Activated CD4-positive, alpha-beta T cell treated with anti-CD3 and anti-CD28 coated beads, Interleukin-2, amount 10 ng/mL, durations not matched to agents 7 days and 5 days (primary cell): ENCODE measurements at places on chromosomes 3 and 15.

GRCh38 chr3:25438791-25439555, 10.9 kb downstream of the RARB start:
- no peak overlapping the region for H3K27ac ChIP-seq
- no peak for DNase-seq
- H3K27me3 ChIP-seq, result no peaks in the 10 kb centered on the region
- H3K36me3 ChIP-seq, result no peaks in the 10 kb centered on the region
- H3K4me1 ChIP-seq, result no peaks in the 10 kb centered on the region

DNA sequence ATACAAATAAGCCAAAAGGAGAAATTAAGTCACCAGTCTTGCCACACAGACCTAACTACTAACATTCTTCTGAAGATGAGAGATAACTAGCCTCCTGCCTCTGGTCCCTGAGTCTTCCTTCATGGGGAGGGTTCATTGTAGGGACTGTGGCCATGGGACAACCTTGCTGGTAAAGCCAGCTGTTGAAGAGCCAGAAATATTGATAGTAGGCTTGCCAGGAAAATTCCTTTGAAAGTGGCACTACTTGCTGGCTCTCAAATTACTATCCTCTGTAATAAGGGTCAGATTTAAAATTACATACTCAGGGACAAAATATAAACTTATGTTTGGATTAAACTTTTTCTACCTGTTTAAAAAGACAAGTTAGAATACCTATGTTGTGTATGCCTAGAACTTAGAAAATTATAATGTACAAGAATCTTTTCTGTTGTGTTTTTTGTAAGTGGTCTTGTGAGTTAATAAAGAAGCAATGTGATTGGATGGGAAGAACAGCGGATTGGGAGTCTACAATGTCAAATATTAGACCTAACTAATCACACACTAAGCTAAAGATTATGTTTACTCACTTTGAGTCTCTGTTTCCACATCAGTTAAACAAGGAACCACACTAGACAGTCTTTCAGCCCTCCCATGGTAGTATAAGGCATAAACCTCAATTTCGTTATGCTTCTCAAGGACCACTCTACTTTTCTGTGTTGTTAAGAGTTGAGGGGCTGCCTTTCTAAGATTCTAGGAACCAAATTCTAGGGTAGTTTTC, 60.0 kb upstream of the TRIM71 start:
- H3K4me1 ChIP-seq, result peaks cover 16% of the 10 kb centered on the region
- H3K4me3 ChIP-seq, result no peak overlapping the region
- no peak overlapping the region for H3K27ac ChIP-seq
- no peaks in the 10 kb centered on the region for H3K27me3 ChIP-seq

GRCh38 chr3:71955240-71956068, 170.5 kb upstream of the PROK2 start:
- H3K4me3 ChIP-seq, result no peak overlapping the region
- H3K36me3 ChIP-seq, result no peaks in the 10 kb centered on the region
- H3K27ac ChIP-seq, result no peak overlapping the region
- peaks cover 41% of the 10 kb centered on the region for H3K4me1 ChIP-seq
- H3K27me3 ChIP-seq, result no peaks in the 10 kb centered on the region
- peak; percentile 10 for DNase-seq

GRCh38 chr3:50226888-50227389, 9.1 kb upstream of the GNAI2 start:
- peak overlapping the region; percentile 91 for H3K27ac ChIP-seq
- H3K36me3 ChIP-seq, result no peaks in the 10 kb centered on the region
- H3K4me1 ChIP-seq, result peaks cover 35% of the 10 kb centered on the region
- peaks cover 10% of the 10 kb centered on the region for H3K27me3 ChIP-seq
- peak overlapping the region; percentile 82 for H3K4me3 ChIP-seq
- DNase-seq, result peak; percentile 43

- no peak for DNase-seq
- H3K27ac ChIP-seq, result no peak overlapping the region
- no peaks in the 10 kb centered on the region for H3K27me3 ChIP-seq
- no peak overlapping the region for H3K4me3 ChIP-seq
- H3K4me1 ChIP-seq, result peaks cover 6% of the 10 kb centered on the region
- peaks cover 8% of the 10 kb centered on the region for H3K36me3 ChIP-seq
Observed at GRCh38 chr3:138493804-138494606, 59.6 kb downstream of the ESYT3 start.

DNA sequence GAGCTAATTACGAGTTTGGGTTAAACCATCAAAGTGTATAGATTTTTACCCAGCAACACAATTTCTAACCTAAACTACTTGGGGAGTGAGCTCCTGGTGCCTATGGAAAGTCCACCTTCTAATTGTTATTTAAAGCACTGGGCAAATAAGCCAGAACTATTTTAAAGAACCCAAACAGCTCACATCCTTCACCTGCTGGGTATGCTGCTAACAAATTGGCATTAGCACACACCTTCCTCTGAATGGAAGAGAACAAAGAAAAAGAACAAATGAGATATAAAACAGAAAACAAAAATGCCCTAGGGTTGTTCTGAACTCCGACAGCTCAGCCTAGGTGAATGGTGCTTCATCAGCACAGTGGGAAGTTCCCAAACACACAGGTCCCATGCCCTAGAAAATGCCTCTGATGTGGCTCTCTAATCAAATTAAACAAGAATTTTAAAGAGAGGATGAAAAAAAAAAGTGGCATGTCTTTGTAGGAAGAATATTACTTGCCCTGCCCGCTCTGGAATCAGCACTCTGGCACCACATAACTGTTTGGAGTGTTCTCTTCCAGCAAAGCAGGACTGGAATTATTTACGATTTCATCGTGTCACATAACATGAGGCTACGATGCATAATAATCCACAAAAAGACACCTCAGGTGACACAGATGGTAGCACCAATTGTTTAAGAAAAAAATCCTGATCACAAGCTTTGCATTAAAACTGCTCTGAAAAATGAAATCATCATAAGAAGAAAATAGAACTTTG, 334.4 kb downstream of the GBE1 start:
- H3K36me3 ChIP-seq, result no peaks in the 10 kb centered on the region
- no peak overlapping the region for H3K27ac ChIP-seq
- no peaks in the 10 kb centered on the region for H3K4me1 ChIP-seq
- H3K27me3 ChIP-seq, result no peaks in the 10 kb centered on the region
- no peak for DNase-seq
- no peak overlapping the region for H3K4me3 ChIP-seq

- H3K4me3 ChIP-seq, result peak overlapping the region; percentile 86
- peak overlapping the region; percentile 76 for H3K27ac ChIP-seq
- H3K36me3 ChIP-seq, result no peaks in the 10 kb centered on the region
Observed at GRCh38 chr15:63048776-63049665, 6.5 kb downstream of the TPM1 start.

- no peaks in the 10 kb centered on the region for H3K27me3 ChIP-seq
- no peak overlapping the region for H3K4me3 ChIP-seq
- no peaks in the 10 kb centered on the region for H3K4me1 ChIP-seq
- H3K36me3 ChIP-seq, result peaks cover 9% of the 10 kb centered on the region
Observed at GRCh38 chr15:57158997-57159668, 217.2 kb upstream of the CGNL1 start.

GRCh38 chr3:123395235-123395634, 53.7 kb downstream of the ADCY5 start:
- no peaks in the 10 kb centered on the region for H3K4me1 ChIP-seq
- H3K27ac ChIP-seq, result no peak overlapping the region
- no peak for DNase-seq
- no peak overlapping the region for H3K4me3 ChIP-seq

- no peak overlapping the region for H3K27ac ChIP-seq
- H3K27me3 ChIP-seq, result peaks cover 2% of the 10 kb centered on the region
- no peak overlapping the region for H3K4me3 ChIP-seq
- H3K36me3 ChIP-seq, result no peaks in the 10 kb centered on the region
- DNase-seq, result no peak
- H3K4me1 ChIP-seq, result no peaks in the 10 kb centered on the region
Observed at GRCh38 chr3:115766587-115767482, 143.5 kb downstream of the GAP43 start.

DNA sequence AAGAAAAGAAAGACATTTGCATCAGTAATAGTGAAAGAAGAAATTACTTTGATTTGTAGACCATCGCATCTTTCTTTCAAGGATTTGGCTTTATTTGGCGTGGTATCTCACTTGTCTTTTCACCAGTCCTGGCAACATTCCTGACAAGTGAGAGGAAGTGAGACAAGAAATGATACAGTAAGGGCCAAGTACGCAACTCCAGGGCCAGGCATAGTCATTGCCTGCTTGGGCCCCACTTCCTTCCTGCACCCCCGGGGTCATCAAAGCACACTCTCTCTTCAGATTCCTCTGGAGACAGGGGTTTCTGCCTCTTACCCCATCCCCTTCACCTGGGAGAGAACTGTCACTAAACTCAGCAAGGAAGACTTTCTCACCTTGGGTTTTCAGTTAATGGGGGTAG, 55.1 kb downstream of the CD47 start:
- no peak overlapping the region for H3K27ac ChIP-seq
- DNase-seq, result no peak
- H3K4me3 ChIP-seq, result no peak overlapping the region
- H3K27me3 ChIP-seq, result no peaks in the 10 kb centered on the region

- H3K4me1 ChIP-seq, result peaks cover 19% of the 10 kb centered on the region
- no peak overlapping the region for H3K27ac ChIP-seq
- peaks cover 18% of the 10 kb centered on the region for H3K36me3 ChIP-seq
- no peak for DNase-seq
Observed at GRCh38 chr3:122800031-122800430, 5.2 kb downstream of the SLC49A4 start.

- H3K27me3 ChIP-seq, result no peaks in the 10 kb centered on the region
- H3K4me3 ChIP-seq, result no peak overlapping the region
- DNase-seq, result peak; percentile 42
- H3K27ac ChIP-seq, result no peak overlapping the region
Observed at GRCh38 chr15:28942046-28942445, 56.3 kb downstream of the APBA2 start.

DNA sequence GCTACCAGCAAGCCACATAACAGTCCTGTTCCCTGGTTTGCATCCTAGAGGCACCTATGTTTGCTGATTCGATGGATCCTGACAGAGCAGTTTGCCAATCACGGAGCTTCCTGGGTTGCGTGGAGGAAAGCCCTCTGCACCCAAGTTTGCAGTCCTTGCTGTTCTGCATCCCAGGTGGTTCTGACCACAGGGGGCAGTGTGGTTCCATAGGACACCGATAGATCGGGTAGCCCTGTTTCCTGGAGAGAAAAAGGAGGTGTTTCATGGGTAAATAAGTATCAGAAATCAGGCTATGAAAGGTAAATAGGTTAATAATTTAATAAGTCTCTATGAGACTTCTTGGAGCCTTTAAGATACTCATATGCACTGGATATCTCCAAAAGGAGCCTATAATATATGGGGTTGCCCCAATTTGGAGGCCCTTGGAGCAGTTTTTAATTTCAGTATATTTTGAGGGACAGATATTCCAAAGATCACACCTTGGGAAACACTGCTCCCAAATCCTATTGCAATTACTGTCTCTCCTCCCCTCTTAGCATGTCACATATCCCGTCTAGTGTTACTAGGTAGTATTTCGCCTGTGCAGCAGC, 194.6 kb upstream of the TPM1 start:
- no peaks in the 10 kb centered on the region for H3K4me1 ChIP-seq
- no peak overlapping the region for H3K4me3 ChIP-seq
- no peaks in the 10 kb centered on the region for H3K36me3 ChIP-seq
- no peak overlapping the region for H3K27ac ChIP-seq

- peaks cover 26% of the 10 kb centered on the region for H3K27me3 ChIP-seq
- H3K4me1 ChIP-seq, result peaks cover 2% of the 10 kb centered on the region
- no peaks in the 10 kb centered on the region for H3K36me3 ChIP-seq
- H3K4me3 ChIP-seq, result no peak overlapping the region
Observed at GRCh38 chr3:23198801-23199200, 4.3 kb upstream of the UBE2E2 start.

- peaks cover 21% of the 10 kb centered on the region for H3K27me3 ChIP-seq
- no peak overlapping the region for H3K27ac ChIP-seq
- H3K36me3 ChIP-seq, result no peaks in the 10 kb centered on the region
- no peak overlapping the region for H3K4me3 ChIP-seq
- DNase-seq, result no peak
- no peaks in the 10 kb centered on the region for H3K4me1 ChIP-seq
Observed at GRCh38 chr3:98920166-98920565, 18.7 kb upstream of the DCBLD2 start.
